T-helper 1 cell treated with Interleukin-12 subunit alpha and Interleukin-12 subunit beta and Interleukin-4 antibody, amounts not matched to agents 30 ng/mL and 1 ng/mL, for 36 hours (primary cell): ENCODE measurements at places on chromosomes 11 and 22. TPM values are rescaled to one million over a fixed set of nuclear protein-coding genes. Genes with fewer than 3 reads are reported as not detected.

The PRSS23 gene
- total RNA-seq = 8.0 and 11.7 TPM in 2 replicates

The CARNS1 gene
- total RNA-seq = 0.47 and 0.66 TPM in 2 replicates

The FOLR1 gene
- not detected in 2 replicates for total RNA-seq

The MPPED2 gene
- not detected in 2 replicates for total RNA-seq

The DNHD1 gene
- total RNA-seq = 23.2 and 26.1 TPM in 2 replicates

The KRTAP5-10 gene
- not detected in 2 replicates for total RNA-seq

The MMP1 gene
- total RNA-seq = not detected in 2 replicates

The NRXN2 gene
- total RNA-seq = 0.71 and 1.3 TPM in 2 replicates

The GRM5 gene
- total RNA-seq = not detected in 2 replicates

The CNTF gene
- 2.6 and 3.1 TPM in 2 replicates for total RNA-seq

The SEC14L2 gene
- 11.1 and 12.2 TPM in 2 replicates for total RNA-seq

The PRODH gene
- 0.34 and 0.69 TPM in 2 replicates for total RNA-seq

The MIEF1 gene
- total RNA-seq = 38.3 and 41.9 TPM in 2 replicates
